ENCODE measurements at places on chromosomes 2 and 18. TPM values are rescaled to one million over a fixed set of nuclear protein-coding genes. Genes with fewer than 3 reads are reported as not detected.

Gene FKBP1B
- 0.27 TPM for total RNA-seq

Gene GAL3ST2
- 2.4 TPM for total RNA-seq

- no peak for DNase-seq
These were observed 360.1 kb upstream of the CHAC2 start for GRCh38 chr2:53407363-53408080.

GRCh38 chr18:73979742-73980141, 167.9 kb downstream of the FBXO15 start:
- no peak for DNase-seq

DNA sequence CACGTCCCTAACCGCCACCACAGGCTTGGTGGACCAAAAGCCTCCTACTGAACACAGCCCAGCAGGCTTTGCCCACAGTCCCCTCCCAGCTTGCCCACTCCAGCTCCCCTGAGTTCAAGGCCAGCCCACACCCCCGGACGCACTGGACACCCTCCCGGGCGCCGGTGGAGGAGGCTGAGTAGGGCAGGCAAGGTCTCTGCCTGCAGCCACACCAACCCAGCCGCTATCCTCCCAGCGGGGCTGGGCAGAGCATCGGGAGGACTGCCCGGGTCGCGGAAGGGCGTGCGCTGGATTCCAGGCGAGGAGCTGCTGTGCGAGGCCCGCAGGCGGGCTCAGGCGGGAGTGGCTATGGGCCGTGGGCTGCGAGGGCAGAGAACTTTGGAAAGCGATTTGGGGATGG, 49.5 kb downstream of the PLEKHB2 start:
- no peak for DNase-seq

GRCh38 chr2:127195140-127196074, 24.7 kb downstream of the CYP27C1 start:
- DNase-seq = no peak

- DNase-seq = no peak
These were observed 6.3 kb downstream of the MYOM1 start for GRCh38 chr18:3213300-3214059.

- DNase-seq = no peak
These were observed 147.9 kb upstream of the CBLN2 start for GRCh38 chr18:72692086-72692485.

DNA sequence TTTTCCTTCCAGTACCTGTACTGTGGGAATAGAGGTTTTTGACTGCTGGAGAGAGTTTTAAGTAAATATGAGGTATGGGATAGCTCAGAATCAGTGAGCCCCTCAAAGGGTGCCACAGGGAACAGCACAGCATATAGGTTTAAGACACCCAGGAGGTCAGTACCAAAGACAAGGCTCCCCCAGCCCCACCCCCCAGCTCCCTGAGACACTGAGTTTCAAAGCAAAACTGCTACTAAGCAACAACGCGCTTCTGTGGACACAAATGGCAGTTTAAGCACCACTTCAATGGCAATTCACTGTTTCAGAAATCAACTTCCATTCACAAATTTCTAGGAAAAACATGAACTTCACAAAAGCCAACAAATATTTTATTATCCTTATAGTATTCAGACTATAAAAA, 15.2 kb downstream of the E2F6 start:
- DNase-seq = no peak

Gene RAX
- total RNA-seq = not detected

GRCh38 chr18:23355206-23355605, 97.9 kb upstream of the RIOK3 start:
- DNase-seq = no peak

Gene OLA1
- 42.3 TPM for total RNA-seq

- no peak for DNase-seq
These were observed 131.2 kb downstream of the AGPS start for GRCh38 chr2:177523781-177524180.

GRCh38 chr2:195450552-195451113, 206.4 kb upstream of the SLC39A10 start:
- no peak for DNase-seq

Data from T-helper 17 cell (primary cell).